ENCODE measurements at places on chromosomes 16 and 17.

DNA sequence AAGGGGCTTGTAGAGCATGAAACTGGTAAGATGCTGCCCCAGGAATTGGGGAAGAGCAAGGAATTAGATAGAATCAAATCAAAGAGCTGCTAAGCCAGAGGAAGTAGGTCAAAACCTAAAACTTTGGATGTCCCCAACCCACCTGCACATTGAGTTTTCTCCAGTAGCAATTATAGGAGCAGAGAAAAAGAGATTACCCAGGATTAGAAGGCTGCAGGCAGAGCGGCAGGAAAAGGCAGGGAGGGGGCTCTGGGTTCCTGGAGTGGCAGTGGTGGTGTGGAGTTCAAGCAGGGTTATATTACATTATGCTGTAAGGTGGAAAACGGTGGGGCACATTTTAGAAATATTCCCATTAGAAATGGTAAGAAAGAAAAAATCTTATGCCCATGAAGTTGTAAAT lies 68.3 kb downstream of the KSR1 start:
- DNase-seq, result no peak

GRCh38 chr17:45240905-45241327 lies 19.2 kb downstream of the FMNL1 start:
- DNase-seq, result no peak

DNA sequence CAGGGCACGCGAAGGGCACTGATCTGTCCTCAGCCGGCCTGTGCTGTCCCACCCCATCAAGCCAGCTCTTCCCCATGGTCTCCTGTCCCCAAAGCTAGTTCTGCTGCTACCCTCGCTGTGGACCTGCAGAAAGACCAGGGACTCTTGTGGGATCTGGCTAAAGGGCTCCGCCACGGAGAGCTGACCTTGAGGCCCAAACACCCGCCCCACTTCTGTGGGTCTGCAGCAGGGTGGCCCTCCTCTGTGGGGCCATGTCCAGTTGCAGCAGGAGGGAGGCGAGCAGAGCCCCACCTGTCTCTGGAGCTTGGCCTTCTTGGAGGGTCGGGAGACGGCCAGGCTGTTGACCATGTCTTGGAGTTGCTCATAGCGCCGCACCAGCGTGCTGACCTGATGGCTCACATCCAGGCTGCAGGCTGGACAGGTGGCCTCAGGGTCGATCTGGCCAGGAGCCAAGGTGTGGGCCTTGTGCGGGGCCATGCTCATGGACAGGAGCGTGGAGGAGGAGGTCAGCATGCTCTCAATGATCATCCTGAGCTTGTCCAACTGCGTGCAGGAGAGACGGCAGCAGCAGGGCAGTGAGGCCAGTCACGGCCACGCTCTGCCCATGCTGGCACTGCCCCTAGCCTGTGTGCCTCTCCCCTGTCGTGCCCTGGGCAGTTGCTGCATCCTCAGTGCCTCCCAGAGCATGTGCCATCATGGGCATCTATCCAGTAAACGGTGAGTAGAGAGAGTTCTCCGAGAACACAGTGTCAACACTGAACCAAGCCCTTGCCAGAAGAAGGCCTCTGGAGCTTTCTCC lies 16.6 kb downstream of the UBALD2 start:
- no peak for DNase-seq

DNA sequence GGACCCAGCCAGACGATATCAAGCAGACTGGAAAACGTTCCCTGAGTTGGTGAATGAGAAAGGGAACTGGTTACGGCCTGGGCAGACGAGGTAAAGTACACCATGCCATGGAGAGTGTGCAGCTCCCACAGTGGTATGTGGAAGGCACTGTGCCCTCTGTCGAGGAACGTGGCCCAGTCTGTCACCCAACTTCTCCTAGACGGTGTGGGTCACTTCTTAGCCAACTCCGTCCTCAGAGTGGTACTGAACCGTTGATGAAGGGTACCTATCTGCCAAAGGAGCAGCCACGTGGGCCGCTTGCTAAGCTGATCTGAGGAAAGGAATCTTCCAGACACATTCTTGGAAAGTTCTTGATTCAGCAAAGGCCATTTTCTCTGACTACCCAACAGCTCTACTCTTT lies 56.0 kb upstream of the AXIN2 start:
- DNase-seq, result no peak

- no peak for DNase-seq
Observed at GRCh38 chr16:2371421-2371820, 30.9 kb upstream of the ABCA3 start.

- peak; percentile 22 for DNase-seq
Observed at GRCh38 chr17:8836821-8837562, 30.5 kb downstream of the PIK3R6 start.

DNA sequence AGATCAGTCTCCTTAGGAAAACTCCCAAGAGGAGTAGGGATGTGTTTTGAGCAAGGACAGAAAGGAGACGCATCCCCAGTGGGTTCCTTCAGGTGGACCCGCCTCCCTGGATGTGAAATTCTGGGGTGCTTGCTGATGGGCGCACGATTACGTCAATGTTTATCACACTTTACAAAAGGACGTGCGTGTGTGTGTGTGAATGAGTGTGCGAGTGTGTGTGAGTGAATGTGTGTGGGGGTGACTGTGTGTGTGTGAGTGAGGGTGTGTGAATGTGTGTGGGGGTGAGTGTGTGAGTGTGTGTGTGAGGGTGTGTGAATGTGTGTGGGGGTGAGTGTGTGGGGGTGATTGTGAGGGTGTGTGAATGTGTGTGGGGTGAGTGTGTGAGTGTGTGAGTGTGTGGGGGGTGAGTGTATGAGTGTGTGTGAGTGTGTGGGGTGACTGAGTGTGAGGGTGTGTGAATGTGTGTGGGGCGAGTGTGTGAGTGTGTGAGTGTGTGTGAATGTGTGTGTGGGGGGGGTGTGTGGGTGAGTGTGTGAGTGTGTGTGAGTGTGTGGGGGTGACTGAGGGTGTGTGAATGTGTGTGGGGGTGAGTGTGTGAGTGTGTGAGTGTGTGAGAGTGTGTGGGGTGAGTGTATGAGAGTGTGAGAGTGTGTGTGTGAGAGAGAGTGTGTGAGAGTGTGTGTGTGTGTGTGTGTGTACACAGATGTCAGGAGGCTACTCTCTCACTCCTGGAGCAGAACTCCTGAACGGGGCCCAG lies 4.1 kb upstream of the TRARG1 start:
- no peak for DNase-seq

DNA sequence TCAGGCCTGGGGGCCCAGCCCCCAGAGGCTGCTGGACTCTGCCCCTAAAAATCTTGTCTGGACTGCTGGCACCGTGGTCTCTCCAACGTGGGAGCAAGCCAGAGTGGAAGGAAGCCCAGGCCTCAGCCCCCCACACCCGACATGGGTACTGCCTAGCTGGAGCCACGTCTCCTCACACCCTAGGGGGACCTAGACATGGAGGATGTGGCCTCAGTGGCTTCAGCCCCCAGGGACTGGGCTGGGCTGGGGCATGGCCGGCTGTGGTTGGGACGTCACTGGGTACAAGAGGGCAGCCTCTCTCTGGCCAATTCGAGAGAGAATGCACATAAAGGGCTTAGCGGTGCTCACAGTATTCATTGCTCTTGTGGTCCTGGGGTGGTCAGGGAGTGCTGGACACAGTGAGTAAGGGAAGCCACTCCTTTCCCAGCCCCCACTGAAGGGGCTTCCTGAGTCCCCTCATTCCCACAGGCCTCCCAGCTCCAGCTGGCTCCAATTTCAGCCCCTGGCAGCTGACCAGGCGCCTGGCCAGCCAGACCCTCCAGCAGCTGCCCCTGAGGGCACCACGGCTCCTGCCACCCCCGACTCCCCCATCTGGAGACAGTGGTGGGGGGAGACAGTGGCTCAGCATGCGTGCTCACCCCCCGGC lies 1.1 kb downstream of the CDH15 start:
- DNase-seq, result no peak

- no peak for DNase-seq
Observed at GRCh38 chr16:79929260-79929965, 328.9 kb upstream of the MAF start.

Measured in fibroblast of skin of back (primary cell).